ENCODE measurements at places on chromosomes 5 and 9.

DNA sequence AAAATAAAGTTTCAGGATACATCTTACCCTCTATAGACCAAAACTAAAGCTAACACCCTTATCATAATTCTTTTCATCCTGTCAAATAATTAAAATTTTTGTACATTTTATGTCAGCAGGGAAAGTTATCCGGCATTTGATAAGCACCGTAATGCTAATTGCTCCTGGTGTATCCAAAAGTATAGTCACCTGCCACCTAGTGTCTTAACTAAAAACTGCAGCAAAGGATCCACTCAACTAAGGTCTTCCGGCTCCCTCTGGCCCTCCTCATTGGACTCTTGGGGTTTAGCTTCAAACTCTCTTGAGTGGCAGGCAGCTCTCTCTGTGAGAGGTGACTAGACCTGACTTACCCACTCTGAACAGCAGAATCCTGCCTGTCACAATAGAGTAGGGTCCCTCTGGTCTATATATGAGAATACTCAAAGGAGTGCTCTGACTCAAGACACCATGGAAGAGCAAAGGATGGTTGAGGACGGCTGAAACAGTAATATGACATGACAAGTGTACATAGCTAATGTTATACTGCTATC lies 60.4 kb upstream of the CAST start:
- peak; percentile 82 for DNase-seq

- DNase-seq = no peak
These were observed 69.6 kb downstream of the DAB2IP start for GRCh38 chr9:121721058-121721350.

- peak; percentile 30 for DNase-seq
These were observed 80.3 kb downstream of the EPB41L4A start for GRCh38 chr5:112338681-112339337.

DNA sequence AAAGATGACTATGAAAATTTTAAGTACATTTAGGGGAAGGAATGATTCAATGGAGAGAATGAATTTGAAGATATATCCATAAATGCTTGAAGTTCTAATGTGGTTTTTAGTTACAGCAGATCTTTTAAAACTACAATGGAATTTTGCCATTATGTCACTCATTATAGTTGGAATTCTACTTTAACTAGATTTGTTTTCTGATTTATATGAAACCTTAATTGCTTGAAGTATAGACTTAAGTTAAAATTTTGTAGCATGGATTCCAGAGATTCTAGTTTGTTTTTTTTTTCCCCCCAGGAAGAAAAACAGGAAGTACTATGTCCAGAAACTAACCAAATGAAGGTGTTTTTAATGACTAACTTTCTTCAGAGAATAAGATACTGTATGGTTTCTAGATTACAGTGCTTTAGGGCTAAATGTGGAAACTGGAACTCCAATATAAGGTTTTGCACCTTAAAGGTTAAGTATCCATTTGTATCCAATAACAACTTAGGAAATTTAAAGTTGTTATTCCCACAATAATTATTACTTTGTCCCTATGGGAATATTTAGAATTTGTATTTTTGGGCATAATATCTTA lies 70.3 kb downstream of the ZSWIM6 start:
- no peak for DNase-seq

GRCh38 chr5:156460471-156460870 lies 133.5 kb downstream of the SGCD start:
- no peak for DNase-seq

DNA sequence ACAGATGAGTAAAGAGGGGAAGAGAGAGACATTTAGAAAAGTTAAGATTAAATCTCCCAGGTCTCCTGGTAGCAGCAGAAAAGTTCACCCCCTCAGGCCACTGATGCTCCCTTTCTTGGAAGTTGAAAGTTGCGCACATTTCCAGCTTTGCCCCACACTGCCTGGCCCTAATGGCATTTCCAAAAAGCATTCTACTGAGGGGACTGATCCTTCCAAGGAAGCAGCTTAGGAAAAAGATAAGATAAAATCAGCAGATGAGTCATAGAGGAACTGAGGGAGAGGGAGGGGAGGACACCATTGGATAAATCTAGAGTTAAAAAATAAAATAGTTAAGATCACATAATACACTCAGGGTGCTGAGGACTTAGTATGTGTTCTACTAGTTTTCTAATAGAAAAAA lies 67.6 kb upstream of the SLC12A2 start:
- no peak for DNase-seq

DNA sequence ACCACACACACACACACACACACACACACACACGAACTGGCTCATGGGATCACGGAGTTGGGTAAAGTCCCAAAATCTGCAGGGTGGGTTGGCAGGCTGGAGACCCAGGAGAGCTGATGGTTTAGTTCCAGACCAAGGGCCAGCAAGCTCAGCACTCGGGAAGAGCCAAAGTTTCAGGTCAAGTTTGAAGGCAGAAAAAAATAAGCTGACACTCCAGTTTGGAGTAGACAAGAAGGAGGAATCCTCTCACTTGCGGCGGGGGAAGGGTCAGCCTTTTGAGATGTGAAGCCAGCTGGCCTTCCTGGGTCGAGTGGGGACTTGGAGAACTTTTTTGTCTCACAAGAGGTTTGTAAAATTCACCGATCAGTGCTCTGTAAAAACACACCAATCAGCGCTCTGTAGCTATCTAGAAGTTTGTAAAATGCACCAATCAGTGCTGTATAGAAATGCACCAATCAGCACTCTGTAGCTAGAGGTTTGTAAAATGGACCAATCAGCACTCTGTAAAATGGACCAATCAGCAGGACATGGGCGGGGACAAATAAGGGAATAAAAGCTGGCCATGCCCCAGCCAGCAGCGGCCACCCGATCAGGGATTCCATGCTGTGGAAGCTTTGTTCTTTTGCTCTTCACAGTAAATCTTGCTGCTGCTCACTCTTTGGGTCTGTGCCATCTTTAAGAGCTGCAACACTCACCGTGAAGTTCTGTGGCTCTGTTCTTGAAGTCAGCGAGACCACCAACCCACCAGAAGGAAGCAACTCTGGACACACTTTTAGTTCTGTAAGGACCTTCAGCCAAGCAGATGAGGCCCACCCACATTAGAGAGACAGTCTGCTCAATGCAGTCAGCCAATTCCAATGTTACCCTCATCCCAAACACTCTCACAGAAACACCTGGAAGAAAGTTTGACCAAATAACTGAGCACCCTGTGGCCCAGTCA lies 37.8 kb upstream of the UNC5A start:
- no peak for DNase-seq

- DNase-seq = no peak
These were observed 116.9 kb upstream of the KLF9 start for GRCh38 chr9:70531311-70531710.

DNA sequence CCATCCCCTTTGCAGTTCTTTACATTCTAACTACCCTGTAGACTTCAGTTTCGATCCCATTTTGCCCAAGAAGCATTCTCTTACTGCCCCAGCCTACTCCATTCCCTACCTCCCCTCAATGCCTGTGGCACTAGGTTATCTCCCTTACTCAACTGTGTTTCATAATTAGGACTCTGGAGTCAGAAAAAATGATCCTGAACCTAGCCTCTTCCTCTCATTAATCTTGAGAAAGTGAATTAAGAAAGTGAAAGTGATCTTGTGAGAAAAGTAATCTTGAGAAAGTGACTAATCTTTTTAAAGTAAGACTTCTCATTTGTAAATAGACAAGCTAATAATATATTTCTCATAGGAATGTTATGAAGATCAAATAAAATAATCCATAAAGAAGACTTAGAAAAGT lies 444.0 kb upstream of the TRPC7 start:
- DNase-seq = no peak

- DNase-seq = no peak
These were observed 5.6 kb downstream of the ADGRD2 start for GRCh38 chr9:124455820-124456219.

DNA sequence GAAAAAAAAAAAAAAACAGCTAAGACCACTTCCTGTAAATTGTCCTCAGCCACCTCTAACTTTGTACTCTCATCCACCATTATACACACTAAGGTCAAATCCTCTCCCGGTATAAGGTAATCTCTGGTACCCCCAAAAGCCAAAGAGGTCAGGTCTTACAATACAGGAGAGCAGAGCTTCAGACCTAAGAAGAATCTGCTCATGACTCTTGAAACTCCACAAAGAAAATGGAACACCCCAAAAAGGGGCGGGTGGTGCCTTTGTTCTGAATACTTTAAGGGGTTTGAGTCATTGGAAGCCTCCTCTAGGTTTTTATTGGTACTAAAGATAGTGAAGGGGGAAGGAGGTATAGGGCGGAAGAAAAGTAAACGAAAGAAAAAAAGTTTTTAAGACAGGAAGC lies 69.8 kb downstream of the COL15A1 start:
- DNase-seq = no peak

GRCh38 chr9:2602704-2603116 lies 18.9 kb upstream of the VLDLR start:
- DNase-seq = peak; percentile 11

DNA sequence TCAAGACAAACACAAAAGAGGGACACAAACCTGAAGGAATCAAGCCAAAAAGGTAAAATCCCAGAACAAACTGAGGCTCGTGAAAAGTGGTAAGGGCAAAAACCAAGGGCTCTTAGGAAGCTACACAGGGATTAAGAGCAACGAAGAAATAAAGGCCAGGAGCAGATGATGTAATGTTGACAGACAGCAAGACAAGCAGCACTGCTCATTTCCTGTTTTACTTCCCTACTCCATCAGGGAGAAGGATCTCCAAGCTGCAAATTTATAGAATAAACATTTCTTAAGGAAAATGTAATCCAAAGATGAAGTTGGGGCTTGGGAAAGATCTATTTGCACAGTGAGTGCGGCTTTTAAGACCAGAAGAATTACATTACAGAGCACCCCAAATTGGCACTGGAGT lies 182.3 kb upstream of the MAP1B start:
- DNase-seq = peak; percentile 11

DNA sequence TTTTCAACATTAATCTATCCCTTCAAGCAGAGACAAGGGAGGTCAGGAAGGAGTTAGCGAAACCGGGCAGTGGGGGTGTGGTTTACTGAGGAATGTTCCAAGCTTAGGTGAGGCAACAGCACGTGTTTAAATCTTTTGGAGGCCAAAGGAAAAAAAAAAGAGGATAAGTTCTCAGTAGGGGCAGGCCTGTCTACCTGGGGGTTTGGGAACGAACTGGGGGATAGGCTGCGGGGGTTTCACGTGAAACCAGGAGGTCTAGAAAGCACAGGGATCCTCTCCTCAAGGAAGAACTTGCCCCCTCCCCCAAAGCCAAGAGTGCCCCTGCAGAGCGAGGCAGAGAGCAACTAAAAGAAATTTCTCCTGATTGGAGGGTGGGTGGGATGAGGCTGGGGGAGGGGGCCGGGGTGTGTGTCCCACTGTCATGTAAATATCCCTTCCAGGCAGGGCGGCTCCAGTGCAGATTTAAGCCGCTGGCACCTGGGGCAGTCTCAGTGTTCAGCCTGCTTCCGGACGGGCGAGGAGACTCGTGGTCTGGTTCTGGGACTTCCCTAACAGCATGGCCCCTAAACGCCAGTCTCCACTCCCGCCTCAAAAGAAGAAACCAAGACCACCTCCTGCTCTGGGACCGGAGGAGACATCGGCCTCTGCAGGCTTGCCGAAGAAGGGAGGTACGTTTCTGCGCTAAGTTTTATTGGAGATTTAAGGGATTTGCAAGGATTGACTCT lies 5.5 kb upstream of the SET start:
- DNase-seq = no peak

DNA sequence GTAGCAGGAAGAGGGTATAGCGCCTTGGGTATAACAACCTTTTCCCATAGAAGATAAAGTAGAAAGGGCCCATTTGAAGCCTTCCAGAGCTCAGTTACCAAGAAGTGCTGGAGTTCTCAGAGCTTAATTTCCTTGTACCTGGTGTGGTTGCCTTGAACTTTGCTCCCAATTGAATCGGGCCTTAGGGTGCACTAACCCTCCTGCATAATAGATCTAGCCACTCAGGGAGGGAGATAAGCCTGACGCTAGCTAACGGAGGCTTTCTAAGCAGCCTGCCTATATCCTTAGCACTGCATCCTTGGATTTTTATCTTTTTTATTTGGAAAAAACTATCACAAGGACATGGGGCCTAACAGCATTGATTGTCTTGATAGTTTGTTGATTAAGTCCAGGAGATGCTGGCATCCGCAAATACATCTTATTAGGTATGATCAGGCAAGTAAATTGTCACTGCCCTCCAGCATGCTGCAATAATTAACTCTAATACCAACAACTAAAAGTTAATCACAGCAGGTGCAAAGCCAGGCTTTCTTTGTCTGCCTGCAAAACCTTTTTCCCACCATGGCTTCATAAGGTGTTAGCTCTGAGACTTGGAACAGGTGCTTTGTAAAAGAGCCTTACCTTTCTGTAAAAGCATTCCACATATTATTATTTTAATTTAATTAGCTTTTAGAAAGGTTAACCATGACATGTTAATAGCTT lies 199.4 kb downstream of the SREK1 start:
- peak; percentile 12 for DNase-seq

- DNase-seq = no peak
These were observed 744.8 kb downstream of the KCTD16 start for GRCh38 chr5:144915452-144915851.

DNA sequence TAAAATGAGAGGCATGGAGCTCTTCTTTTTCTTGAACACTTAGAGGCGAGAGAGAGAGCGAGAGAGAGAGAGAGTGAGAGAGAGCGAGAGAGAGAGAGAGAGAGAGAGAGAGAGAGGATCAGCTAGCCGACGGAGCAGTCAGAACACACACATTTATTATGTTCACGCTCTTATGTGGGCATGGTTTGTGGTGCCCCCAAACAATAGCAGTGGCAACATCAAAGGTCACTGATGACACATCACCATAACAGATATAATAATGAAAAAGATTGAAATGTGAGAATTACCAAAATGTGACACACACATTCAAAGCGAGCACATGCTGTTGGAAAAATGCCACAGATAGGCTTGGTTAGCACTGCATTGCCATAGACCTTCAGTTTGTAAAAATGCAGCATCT lies 116.1 kb downstream of the KDM4C start:
- DNase-seq = no peak

DNA sequence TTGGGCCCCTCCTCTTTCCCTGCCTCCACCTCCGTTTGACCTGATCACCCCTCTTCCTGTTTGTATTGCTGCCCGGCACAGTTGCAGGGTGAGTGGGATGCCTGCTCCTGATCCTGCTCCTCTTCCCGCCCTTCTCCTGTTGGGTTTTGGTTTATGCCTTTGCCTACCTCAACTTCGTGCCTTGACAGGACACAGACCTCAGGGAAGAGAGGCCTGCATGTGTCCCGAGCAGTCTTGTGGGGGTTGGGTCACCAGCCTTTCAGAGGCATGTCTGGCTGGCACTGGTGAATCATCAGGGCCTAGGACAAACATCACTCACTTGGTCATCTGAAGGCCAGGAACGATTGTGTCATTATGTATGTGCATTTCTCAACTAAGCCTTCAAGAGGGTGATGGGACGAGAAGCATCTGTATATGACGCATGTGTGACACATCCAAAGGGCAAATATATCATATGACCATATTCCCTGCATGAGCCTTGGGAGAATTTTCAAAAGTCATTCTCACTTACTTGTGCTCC lies 56.9 kb downstream of the NPR3 start:
- DNase-seq = no peak

GRCh38 chr9:132943651-132944293 lies 644 bp downstream of the TSC1 start:
- no peak for DNase-seq

GRCh38 chr5:65066387-65067146 lies 297.8 kb downstream of the CWC27 start:
- no peak for DNase-seq
